ENCODE measurements at places on chromosomes 12 and 14. TPM values are rescaled to one million over a fixed set of nuclear protein-coding genes. Genes with fewer than 3 reads are reported as not detected.

DNA sequence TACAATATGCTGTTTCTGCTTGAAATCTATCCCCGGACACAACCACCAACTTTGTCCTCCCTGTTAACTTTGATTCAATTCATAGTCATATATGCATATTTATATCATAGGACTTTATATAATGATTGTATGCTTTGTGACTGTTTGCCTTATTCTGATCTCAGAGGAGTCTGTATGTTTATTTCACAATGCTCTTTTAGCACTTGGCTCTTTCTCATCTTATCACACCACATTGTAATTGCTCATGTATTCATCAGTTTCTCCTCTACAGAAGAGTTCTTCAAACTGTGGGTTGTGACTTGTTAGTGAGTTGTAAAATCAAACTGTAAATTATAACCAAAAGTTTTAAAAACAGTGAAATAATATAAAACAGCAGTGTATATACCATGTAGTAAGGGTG is 21.7 kb upstream of the PPM1A start:
- DNase-seq, result no peak

- DNase-seq, result peak; percentile 51
These were observed 59.5 kb upstream of the FUT8 start for GRCh38 chr14:65352964-65353530.

DNA sequence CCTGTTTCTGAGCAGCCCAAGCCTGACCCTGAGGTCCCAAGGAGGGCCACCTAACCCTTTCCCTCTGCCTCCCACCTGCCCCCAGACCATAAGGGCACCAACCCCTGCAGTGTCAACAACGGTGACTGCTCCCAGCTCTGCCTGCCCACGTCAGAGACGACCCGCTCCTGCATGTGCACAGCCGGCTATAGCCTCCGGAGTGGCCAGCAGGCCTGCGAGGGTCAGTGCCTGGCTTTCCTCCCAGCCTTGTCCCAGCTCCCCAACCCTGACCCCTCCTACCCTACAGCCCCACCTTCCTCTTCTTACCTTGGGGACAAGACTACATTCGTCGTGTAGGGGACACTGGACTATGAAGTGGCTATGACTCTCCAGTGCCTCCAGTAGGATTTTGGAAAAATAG is 33.7 kb upstream of the LRP1-AS start:
- no peak for DNase-seq

GRCh38 chr12:64790166-64790565 is 31.0 kb upstream of the GNS start:
- DNase-seq, result no peak

GRCh38 chr12:62726471-62726980 is 208.4 kb downstream of the PPM1H start:
- DNase-seq, result no peak

- DNase-seq, result no peak
These were observed 8.1 kb downstream of the GAPDH start for GRCh38 chr12:6542209-6543009.

DNA sequence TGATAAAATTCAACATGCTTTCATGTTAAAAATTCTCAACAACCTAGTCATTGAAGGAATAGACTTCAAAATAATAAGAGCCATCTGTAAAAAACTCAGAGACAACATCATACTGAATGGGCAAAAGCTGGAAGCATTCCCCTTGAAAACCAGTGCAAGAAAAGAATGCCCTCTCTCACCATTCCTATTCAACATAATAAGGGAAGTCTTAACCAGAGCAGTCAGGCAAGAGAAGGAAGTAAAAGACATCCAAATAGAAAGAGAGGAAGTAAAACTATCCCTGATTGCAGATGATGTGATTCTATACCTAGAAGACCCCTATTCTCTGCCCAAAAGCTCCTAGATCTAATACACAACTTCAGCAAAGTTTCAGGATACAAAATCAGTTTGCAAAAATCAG is 52.9 kb downstream of the APOBEC1 start:
- DNase-seq, result no peak

DNA sequence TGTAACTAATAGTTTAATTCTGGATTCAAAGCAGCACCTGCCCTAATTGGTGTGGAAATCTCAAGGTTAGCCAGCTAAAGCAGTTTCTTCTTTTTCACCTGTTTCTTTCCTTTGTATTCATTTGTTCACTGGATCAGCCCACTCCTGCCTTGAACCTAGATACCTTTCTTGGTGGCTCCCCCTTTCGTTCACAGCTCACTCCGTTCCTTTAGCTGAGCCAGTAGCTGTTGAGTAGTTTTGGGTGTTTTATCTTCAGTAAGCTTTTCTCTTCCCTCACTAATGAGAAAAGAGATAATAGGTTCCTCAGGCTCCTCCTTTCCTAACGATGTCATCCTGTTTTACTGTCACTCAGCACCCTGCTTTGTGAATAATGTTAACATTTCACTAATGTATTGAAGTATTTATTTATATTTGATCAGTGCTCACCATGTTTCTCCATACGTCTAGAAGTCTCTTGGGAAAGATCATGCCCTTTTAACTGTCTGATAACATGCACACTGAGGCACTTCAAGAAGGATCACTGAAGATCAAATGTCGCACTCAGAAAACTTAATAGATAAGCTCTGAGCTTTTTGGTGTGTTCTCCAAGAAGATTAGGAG is 121.1 kb downstream of the TGFB3 start:
- DNase-seq, result no peak

GRCh38 chr12:30753751-30754382 is 884 bp downstream of the CAPRIN2 start:
- DNase-seq, result no peak

- no peak for DNase-seq
These were observed 78.4 kb downstream of the DAD1 start for GRCh38 chr14:22510527-22511110.

GRCh38 chr14:71891970-71892369 is 40.3 kb upstream of the RGS6 start:
- DNase-seq, result no peak

- no peak for DNase-seq
These were observed 576.7 kb downstream of the ALG10 start for GRCh38 chr12:34598851-34599529.

GRCh38 chr12:51740536-51740935 is 108.0 kb downstream of the FIGNL2 start:
- DNase-seq, result no peak

DNA sequence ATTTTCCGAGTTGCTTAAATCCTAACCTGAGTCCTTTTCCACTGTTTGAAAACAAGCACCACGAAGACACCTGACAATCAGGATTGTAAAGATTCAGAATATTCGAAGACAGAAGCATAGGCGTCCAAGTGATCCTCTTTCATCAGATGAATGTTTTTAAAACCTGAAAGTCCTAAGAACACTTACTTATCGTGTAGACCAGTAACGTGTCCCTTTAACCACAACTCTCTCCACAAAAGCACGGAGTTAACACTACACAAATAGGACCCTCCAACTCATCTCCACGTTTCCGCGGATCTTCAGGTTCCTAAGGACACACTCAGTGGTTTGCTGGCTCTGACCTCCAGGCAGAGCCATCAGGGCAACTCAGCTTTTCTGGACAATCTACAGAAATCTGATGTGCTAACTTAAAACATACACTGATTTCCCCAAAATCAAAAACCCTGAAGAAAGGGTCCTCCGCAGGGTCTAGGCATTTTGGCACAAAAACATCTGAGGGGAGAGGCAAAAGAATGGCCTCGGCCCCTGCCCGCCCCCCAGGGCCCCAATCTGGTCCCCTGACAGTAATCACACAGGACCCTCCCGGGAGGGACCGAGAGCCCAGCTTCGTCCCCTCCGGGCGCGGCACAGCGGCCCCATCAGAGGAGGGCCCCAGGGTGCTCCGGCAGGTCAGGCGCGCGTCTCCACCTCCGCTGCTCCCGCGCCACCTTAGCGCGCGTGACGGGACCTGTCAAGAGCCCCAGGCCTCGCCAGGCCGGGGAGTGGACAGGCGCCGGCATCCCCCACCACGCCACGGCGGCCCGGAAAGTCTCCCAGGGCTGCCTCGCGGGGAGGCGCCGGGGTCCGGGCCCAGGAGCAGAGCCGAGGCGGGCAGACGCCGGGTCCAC is 925 bp downstream of the DICER1 start:
- DNase-seq, result no peak

DNA sequence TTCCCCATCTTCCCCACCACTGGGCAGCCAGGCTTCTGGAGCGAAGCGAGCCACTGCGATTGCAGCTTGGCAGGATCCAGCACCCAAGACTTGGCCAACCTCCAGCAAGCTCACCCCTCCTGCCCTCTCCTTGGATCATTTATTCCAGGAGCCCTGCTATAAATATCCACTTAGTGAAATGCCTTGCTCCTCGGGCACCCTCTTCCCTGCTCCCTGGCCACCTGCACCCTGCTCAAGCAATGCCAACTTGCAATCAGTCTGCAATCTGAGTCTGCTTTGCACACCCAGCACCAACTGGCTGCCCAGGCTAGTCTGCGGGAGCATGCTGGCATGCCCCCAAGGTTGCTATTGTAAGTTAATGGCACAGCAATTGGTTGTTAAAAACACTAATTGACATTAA is 666.0 kb downstream of the MED13L start:
- DNase-seq, result no peak

KCNK13 gene
- 2.2 TPM for total RNA-seq

GLIPR1L1 gene
- total RNA-seq, result not detected

CLEC1A gene
- total RNA-seq, result not detected

KIF21A gene
- 29.1 TPM for total RNA-seq
